ENCODE measurements at places on chromosomes 7 and 10.

DNA sequence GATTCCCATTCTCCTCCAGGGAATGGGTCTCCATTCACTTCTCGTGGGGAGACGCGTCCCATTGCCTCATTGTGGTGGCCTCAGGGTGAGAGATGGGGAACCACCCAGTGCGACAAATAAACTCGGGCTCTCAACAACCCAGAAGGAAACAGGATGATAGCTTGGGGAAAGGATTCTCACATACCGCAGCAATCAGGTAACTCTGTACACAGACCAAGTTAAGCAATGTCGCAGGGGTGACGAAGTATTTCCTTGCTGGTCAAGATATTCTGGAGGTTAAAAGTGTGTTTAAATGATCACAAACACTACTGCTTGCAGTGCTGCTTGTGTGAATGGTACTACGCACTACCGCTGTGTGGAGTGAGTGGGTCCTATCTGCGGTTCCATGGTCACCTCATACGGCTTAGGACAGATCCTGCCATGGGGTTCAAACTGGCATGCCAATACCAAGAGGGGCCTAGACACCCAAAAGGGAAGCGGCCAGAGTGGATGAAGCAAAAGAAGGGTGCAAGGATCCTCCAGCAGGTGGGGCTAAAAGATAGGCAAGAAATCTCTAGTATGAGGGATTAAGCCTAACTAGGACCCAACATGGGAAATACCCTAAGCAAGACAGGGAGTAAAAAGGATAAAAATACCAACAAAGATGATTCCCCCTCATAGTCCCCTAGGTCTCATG lies 143.8 kb upstream of the TMEM106B start:
- DNase-seq = peak; percentile 48

DNA sequence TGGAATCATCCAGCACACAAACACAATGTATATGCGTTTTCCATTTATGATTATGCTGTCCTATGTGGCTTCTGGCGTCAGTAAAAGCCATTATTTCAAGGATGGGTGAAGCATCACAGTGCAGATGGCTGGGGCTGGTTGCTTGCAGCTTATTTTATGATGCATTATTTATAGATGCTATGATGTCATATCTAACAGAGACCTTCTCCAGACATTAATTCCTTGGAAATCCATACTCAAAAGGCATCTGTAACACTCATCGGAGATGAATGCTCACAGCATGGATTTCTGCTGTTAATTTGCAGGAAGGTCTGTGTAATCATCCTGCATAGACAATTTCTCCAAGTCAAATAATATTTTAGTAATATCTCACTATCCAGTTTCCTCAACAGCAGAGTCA lies 7.2 kb downstream of the RGS10 start:
- no peak for DNase-seq

DNA sequence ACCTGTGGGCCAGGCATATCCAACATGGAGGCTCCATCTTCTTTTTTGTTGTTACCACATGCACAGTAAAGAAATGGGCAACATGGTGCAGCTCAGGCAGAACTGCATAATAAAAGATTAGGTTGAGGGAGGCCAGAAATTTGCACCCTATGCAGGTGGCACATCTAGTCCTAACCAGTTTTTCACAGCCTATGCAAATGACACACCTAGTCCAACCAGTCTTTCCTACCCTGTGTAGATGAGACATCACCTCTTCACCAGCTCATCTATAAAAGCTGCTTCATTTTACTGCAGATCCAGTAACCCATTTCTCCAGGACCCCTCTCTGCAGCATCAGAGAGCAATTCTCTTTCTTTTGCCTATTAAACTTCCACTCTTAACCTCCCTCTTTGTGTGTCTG lies 411.0 kb upstream of the PCDH15 start:
- no peak for DNase-seq

- no peak for DNase-seq
Observed at GRCh38 chr7:151851145-151851751, 25.7 kb downstream of the PRKAG2 start.

- DNase-seq = no peak
Observed at GRCh38 chr7:44220358-44221112, 19.8 kb downstream of the YKT6 start.

- no peak for DNase-seq
Observed at GRCh38 chr7:63077841-63078240, 920.8 kb upstream of the ZNF722 start.

Data from NCI-H446 treated with DMSO at 0.1 percent for 48 hours (cell line).